T-helper 22 cell (primary cell): ENCODE measurements at places on chromosomes 16 and 17.

- no peak for DNase-seq
These were observed 23.6 kb upstream of the MRPS23 start for GRCh38 chr17:57873261-57874057.

DNA sequence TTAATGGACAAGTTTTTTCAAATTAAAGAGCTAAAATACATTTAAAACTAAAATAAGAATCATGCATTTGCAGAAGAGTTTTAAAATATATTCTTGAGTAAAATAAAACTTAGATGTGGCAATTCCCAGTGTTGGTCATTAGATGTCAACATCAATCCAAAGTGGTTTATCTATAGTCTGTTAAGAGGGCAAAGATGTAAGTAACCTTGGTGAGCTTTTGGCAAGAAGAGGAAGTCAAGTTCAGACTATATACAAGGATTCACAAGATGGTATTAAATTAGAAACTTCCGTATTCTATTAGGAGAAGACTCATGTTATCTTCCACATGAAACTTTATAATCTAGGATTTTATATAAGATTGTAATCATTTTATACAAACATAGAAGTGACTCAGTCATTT is 73.1 kb downstream of the CEP95 start:
- DNase-seq: no peak

DNA sequence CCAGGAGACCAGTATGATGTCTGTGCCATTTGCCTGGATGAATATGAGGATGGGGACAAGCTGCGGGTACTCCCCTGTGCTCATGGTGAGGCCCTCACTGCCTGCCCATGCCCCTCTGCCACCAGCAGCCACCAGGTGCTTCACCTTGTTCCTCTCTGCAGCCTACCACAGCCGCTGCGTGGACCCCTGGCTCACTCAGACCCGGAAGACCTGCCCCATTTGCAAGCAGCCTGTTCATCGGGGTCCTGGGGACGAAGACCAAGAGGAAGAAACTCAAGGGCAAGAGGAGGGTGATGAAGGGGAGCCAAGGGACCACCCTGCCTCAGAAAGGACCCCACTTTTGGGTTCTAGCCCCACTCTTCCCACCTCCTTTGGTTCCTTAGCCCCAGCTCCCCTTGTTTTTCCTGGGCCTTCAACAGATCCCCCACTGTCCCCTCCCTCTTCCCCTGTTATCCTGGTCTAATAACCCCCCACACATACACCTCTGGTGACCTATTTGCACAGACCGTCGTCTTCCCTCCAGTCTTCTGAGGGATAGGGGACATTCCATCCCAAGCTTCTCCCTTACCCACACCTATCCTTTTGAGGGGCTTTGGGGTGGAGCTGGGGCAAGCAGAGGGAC is 3.7 kb downstream of the PFN1 start:
- no peak for DNase-seq

GRCh38 chr16:22683730-22684573 is 130.0 kb upstream of the HS3ST2 start:
- DNase-seq: no peak

- no peak for DNase-seq
These were observed 4.5 kb upstream of the RMI2 start for GRCh38 chr16:11340710-11341109.
